ENCODE measurements at places on chromosomes 4 and X. TPM values are rescaled to one million over a fixed set of nuclear protein-coding genes. Genes with fewer than 3 reads are reported as not detected.

The MRFAP1L1 gene
- 134 TPM for total RNA-seq

The CPZ gene
- not detected for total RNA-seq

The BEND2 gene
- not detected for total RNA-seq

- no peak for DNase-seq
Measured at GRCh38 chr4:97548943-97549583, 594.2 kb downstream of the STPG2 start.

The INTS6L gene
- 43.7 TPM for total RNA-seq

DNA sequence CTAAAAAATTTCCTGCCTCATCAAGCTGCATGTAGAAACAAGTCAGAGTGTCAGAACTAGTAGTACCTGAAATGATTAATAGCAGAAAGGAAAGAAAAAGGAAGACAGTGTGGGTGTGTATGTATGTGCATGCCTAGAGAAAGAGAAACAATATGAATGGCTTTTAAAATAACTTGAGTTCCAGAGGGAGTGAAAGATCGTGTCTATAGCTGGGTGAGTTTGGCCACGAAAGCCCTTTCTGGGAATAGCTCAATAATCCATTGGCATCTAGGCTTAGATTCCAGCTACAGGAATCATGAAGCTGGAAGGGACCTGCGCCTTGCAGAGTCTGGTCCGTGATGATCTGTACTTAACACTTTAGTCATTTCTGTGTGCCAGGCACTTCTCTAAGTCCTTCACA lies 195.6 kb downstream of the RAPGEF2 start:
- DNase-seq = no peak

The RBM47 gene
- total RNA-seq = 1.5 TPM
